ENCODE measurements at places on chromosomes 4 and X.

- peak; percentile 93 for DNase-seq
Measured at GRCh38 chr4:26860157-26860921, at the start of gene STIM2. Gene STIM2, plus strand, starts transcription at chr4:26860841.

- DNase-seq = no peak
Measured at GRCh38 chr4:3801931-3802550, 35.9 kb downstream of the ADRA2C start.

DNA sequence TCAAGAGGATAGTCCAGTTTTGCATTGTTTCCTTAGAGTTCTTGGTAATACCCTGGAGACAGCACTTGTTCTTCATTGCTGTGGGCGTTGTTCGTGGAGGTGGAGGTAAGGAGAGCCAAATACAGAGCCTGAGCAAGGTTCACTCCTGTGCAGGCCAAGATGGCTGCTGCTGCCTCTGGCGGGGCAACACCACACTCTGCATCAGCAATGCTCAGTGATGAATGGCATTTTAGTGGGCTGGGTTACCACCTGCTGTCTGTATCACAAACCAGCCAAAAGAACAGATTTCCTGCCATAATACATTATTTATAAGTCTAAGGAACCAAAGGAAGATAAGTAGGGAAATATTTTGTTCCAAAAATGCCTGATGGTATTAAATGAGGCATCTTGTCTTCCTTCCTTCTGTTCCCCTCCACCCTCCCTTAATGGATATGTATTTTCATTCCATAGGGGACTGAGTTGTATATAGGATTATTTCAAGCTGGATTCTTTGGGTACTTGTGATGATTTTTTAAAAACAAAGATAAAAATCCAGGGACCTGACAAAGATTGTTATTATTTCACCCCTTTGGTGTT is 61.6 kb upstream of the LIMCH1 start:
- no peak for DNase-seq

- DNase-seq = no peak
Measured at GRCh38 chr4:48027653-48028052, 11.1 kb downstream of the NIPAL1 start.

GRCh38 chr4:40316333-40316781 is 18.8 kb upstream of the CHRNA9 start:
- DNase-seq = no peak

- DNase-seq = no peak
Measured at GRCh38 chrX:94435799-94436198, 761.8 kb downstream of the FAM133A start.

GRCh38 chr4:127775843-127776242 is 6.3 kb upstream of the HSPA4L start:
- no peak for DNase-seq

- no peak for DNase-seq
Measured at GRCh38 chrX:74232859-74233258, 71.1 kb upstream of the ZCCHC13 start.

DNA sequence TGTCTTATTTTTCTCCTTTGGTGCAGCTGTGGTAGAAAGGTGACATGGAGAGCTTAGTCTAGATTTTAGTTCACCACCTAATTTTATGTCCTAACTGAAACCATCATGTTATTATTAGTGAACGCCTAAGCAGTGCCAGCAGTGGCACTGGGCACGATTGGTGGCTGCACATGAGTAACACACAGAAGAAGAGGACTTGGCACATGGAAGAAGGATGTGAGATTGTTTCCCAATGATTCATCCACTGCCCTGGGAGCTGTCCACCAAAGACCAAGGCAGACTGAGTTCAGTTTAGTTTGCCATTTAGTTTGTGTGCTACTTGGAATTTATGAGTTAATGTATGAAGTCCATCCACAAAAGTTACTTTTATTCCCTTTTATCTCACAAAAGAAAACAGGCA is 68.1 kb upstream of the NAP1L5 start:
- DNase-seq = peak; percentile 77

DNA sequence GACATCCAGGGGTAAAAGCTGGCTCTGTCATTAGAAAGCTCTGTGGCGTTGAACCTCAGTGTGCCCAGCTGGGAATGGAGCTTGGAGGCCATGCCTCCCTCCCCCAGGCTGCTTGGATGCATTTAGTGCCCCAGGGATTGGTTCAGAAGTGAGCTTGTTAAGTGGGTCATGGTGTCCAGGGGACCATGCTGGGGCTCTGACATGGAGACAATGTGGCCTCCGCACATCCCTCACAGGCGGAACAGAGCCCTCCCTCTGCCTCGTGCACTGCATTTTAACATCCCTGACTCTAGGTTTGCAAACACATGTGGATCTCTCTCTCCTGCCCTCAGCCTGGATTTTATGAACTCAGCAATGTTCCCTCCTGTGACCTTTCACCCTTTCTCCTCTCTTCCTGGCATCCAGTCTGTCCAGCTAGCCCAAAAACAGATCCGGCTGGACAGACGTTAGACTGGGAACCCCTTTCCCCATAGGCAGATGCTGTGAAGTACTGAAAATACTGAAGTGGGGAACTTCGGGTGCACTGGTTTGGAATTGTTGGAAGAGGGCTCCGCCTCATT is 81.5 kb downstream of the SORCS2 start:
- DNase-seq = no peak

DNA sequence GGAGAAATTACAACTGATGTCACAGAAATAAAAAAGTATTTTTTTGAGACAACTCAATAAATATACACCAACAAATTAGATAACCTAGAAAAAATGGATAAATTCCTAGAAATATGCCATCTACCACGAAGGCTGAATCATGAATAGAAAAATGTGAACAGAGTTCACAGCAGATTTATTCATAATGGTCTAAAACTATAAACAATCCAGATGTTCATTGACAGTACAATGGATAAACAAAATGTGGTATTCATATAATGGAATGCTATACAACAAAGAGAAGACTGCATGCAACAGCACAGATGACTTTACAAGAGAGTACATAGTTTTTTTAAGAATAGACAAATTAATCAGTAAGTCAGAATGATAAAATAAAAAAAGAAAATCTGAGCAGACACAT is 55.2 kb downstream of the CLOCK start:
- DNase-seq = no peak

DNA sequence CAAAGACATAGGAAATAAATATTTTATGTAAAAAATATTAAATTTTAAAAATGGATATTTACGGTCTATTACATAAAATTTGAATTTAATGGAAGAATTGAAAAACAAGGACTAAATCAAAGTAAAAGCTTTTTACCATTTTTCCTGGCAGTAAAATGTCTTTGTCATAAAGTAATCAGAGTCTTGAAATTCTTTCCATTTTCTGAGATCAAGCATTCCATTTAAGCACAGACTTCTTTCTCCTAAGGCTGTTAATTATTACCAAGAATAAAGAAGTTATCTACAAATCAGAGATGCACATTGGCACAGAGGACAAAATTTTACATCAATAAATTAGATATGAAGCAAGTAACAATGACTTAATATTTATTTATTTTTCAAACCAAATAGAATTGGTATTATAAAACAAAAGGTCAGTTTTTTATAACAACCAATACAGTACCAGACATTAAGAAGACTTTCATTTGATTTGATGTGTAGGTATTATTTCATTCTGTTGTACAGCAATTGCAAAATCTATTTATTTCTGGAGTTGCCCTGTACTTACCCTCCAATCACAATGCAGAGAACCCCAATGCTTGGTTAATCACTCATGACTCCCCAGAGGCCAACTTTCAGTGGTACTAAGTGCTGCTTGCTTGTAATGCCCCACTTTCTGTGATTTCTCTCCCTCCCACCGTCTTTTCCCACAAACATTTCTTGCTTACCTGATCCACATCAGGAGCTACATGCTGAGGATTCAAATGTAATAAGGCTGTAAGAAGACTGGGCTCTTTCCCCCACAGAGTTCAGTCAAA is 254.6 kb downstream of the GASK1B start:
- no peak for DNase-seq

- DNase-seq = no peak
Measured at GRCh38 chrX:149392921-149393320, 112.2 kb downstream of the IDS start.

DNA sequence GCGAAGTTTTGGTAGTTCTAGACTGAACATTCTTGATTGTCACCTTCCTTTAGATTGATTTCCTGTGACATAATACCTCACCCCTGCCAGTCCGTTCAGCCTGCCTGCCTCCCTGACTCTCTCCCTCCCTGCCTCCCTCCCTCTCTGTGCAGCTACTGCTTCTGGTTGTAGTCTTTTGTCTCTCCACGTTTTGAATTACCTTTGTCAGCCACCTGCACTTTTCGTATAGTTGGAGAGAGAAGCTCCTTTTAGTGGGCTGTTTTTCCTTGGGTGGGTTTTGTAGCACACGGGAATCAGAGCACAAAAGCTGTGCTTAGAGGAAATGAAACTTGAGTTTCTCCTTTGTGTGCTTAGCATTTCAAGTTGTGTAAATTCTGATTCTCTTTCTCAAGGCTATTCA is 32.6 kb upstream of the MSMO1 start:
- DNase-seq = no peak

- DNase-seq = no peak
Measured at GRCh38 chr4:97530676-97531075, 612.6 kb downstream of the STPG2 start.

GRCh38 chr4:125529071-125529470 is 214.3 kb downstream of the FAT4 start:
- DNase-seq = no peak

DNA sequence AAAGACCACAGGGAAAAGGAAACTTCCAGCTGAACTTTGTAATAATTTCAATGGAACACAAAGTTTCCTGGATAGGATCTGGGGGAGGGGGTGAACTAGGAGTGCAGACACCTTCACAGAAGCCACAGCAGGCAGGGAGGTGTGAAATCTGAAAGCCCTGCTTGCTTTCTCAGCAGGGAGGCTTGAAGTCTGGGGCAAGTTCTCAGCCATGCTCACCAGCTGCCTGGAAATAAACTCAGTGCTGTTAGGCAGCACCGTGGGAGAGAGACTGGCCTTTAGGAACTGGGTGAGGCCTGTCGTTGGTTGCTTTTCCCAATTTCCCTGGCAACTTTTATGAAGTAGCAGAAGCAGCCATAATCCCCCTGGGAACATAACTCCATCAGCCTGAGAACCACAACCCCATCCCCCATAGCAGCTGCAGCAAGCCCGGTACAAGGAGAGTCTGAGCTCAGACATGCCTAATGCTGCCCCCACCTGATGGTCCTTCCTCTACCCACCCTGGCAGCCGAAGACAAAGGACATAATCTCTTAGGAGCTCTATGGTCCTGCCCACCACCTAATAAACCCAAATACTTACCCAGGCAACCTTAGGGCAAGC is 39.2 kb upstream of the NMU start:
- no peak for DNase-seq

DNA sequence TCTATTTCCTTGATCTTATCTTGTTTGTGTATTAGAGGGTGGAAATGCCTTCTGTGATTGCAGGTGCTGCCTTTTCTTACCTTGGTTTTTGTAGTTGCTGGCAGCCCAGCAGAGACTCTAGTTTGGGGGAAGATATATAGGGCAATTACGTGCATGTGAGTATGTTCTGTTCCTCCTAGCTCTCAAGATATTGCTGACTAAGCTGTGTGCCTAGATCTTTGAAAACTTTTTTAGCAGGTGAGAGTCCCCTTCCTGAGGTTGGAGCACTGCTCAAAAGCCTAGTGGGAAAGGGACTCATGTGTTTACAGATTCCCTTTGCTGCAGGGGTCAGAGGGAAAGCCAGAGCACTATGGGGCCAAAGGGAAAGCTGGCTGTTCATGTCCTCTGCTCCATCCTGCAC is 136.1 kb downstream of the VSIG4 start:
- DNase-seq = no peak

- no peak for DNase-seq
Measured at GRCh38 chr4:2848449-2848848, 4.8 kb downstream of the ADD1 start.

DNA sequence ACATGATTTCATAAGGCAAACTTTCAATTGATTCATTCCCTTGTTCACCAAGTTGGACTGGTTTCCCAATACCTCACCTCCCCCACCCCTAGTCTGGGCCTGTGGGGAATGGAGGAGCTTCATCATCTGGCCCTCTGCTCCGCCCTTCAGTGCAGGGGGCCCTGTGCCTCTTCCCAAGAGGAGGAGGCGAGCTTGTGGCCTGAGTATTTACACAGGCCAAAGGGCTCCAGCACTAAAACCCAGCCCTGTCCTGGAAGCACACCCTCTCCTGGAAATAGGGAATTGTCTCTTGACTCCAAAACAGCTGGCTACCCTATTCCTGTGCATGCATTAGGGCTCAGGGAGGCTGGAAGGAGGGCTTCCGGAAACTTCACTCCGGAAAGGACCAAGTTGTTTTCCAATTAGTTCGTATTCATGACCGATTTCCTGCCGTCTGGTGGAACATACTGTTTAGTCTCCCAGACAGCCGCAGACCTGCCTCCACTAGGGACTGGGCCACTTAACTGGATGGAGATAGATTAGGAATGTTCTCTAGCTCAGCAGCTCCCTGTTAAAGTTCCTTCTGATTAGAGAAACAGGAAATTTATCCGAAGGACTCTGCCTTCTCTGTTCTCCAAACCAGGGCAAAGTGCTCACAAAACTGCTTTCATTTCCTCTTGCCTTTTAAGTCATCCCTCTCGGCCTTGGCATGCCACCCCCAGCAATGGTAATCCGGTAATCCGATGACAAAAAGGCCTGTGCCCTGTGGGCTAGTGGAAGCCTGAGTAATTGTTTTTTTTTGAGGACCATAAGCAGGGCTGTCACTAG is 5.8 kb downstream of the SRPX2 start:
- peak; percentile 71 for DNase-seq

DNA sequence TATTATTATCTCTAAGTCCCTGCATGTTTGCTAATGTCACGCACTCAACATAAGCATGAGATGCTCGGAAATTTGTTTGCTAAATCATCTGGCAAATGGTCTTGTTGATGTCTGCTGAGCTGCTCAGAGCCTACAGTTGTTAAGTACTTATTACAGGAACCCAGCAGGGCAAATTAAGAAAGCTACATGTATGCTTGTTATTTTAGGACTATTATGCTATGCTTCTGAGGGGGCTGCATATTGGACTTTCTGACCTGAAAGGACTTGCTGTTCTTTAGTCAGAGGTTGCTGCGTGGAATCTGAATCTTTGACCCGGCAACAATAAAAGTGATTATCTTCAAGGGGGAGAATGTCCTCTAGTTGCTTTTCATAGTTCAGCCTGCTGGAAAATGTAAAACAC is 36.3 kb upstream of the TENM3 start:
- DNase-seq = no peak

DNA sequence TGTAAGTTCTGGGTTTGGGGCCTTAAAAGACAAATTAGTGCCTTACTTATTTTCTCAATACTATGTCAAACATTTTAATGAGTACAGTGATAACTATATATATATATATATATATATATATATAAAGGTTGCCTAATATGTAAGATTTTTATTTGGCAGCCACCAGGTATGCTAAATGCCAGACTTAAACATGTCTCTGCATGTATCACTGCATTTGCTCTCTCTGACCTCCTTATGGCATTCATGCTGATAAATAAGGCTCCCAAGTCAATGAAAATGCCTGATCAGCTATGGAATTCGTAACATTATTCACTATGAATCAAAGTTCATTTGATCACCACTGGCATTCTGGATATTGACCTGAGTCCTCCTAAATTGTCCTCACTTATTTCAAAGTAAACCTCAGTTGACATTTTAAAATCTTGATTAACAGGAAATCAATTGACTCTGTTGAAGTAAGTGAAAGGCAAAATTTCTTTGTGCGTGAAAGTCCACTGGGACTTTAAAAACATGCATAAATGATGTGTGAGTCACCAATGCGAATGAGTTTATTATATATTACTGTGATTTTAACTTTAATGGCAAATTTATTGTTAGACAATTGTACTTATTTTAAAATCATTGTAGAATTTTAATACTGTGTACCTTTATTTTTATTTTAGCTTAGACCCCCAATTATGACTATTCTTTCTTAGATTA is 29.2 kb upstream of the AREG start:
- DNase-seq = no peak

GRCh38 chrX:21806691-21807090 is 32.7 kb upstream of the MBTPS2 start:
- no peak for DNase-seq
